ENCODE measurements at places on chromosomes 2 and 18. TPM values are rescaled to one million over a fixed set of nuclear protein-coding genes. Genes with fewer than 3 reads are reported as not detected.

DNA sequence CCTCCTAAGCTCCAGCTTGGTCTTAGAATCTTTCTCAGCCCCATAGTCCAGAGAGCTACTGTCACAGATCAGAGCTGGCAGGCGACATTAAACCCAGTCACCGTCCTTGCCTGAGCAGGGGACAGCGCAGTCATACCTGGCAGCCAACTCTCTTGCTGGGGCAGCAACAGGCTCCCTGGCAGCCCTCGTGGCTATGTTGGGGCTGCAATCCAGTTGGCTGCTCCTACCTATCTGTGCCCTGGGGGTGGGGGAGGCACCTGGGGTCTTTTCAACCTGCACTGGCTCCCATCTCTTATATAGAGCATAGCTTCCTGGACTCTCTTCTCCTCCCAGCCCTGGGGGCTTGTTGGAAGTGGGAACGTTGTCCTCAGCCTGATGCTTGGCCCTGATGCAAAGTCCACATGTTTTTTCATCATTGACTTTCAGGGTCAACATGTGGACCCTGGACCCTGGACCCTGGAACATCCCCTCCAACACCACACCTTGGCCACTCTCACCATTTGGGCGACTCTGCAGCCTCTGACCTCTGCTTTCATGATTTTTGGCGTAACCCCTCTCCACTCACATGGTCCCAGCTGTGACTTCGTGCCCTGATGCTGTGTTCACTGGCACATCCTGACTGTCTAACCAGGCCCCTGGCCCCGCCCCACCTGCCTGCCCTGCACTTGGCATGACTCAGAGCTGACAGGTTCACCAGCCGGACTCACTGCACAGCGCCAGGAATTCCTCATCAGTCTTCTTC lies 45.6 kb downstream of the ATOH8 start:
- no peak for ATAC-seq

GRCh38 chr2:101420623-101421022 lies 33.3 kb upstream of the CREG2 start:
- no peak for ATAC-seq

- ATAC-seq = no peak
Measured at GRCh38 chr2:72524071-72524470, 301.8 kb downstream of the EXOC6B start.

DNA sequence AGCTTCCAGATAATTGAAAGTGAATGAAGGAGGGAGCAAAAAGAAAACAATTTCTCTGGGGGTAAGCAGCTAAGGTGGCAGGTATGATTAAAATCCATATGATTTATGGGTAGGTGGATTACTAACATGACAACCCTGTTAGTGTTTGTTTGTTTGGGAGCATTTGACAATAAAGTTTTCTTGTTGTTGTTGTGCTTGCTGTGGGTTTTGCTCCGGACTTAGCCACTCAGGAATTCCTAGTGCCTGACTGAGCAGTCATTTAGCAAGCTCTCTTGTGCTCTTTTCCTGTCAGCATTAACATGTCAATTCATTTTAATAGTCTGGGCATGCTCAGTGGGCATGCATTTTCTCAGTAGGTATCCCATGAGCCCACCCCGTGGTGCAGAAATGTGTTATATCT lies 674.8 kb upstream of the ZEB2 start:
- peak; percentile 49 for ATAC-seq

DNA sequence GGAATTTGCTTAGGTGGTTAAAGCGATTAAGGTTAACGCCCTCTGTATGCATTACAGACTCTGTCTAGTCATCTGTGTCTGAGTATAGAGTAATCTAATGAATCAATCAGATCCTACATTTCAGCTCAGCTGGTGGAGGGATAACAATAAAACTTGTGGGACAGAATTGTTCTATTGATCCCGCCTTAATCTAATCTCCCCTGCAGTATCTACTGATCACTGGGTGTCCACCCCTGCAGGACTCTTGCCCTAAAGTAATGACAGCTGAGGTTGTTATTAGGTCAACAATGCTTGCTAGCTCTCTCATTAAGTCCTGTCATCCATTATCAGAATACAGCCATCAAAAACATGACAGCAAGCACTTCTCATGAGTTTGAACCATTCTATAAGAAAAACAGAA lies 462.6 kb upstream of the TMEFF2 start:
- ATAC-seq = no peak

DNA sequence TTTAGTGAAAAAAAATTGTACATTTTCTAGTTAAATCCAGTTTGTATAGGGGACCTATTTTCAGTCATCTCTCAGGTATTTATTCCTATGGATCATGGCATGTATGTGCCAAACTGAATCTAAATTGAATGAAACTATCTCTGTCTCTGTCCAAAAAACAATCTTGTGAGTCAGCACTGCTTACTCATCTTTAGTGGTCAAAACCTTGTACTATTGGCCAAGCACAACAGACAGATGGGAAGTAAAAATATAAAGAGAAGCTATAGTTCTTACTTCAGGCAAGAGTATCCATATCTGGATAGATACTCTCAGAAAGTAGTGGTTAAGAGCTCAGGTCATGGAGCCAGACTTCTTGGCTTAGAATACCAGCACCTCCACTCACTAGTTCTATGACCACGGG lies 76.0 kb upstream of the KLHL14 start:
- no peak for ATAC-seq

CYP27A1 gene
- total RNA-seq = 98.0 TPM

- no peak for ATAC-seq
Measured at GRCh38 chr18:78828131-78828530, 151.5 kb upstream of the SALL3 start.

TNFRSF11A gene
- total RNA-seq = 0.50 TPM

Data from motor neuron (in vitro differentiated cells).